ENCODE measurements at places on chromosomes 4 and X. TPM values are rescaled to one million over a fixed set of nuclear protein-coding genes. Genes with fewer than 3 reads are reported as not detected.

GSX2 gene
- not detected for polyA plus RNA-seq

MAGEA12 gene
- polyA plus RNA-seq, result 0.03 TPM

CENPE gene
- polyA plus RNA-seq, result 1.5 TPM

VCX3B gene
- not detected for polyA plus RNA-seq

DTHD1 gene
- polyA plus RNA-seq, result 0.24 TPM

PRDM8 gene
- 0.99 TPM for polyA plus RNA-seq

MAGEA11 gene
- polyA plus RNA-seq, result 0.07 TPM

PIGA gene
- 7.0 TPM for polyA plus RNA-seq

BBS12 gene
- 1.4 TPM for polyA plus RNA-seq

FGFBP1 gene
- 0.08 TPM for polyA plus RNA-seq

SSX3 gene
- not detected for polyA plus RNA-seq

DNA sequence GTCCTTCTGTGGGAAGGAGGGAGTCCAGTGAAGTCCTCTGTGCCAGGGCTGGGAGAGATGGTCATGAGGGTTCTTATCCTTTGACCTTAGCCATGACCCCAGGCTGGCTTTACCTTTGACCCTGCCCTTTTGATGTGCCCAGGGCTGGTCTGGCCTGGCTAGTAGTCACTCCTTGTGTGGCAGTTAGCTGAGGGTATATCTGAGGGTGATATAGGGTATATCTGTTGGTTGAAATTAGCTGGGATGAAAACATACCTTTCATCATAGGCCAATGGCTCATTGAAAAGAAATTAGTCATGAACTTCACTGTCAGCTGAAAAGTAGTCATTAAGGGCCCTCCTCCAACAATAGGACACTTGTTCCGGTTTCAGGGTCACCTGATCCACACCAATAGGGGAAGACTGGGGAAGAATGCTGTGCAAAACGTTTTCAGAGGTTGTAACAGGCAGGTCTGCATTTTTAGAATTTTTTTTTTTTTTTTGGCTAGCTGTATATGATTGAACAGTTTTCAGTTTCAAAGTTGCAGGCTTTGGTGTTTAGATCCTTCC lies 74.6 kb upstream of the STOX2 start:
- peaks cover 3% of the 10 kb centered on the region for H3K4me1 ChIP-seq
- DNase-seq, result no peak
- no peak overlapping the region for H3K4me3 ChIP-seq
- peak overlapping the region; percentile 76 for H3K27ac ChIP-seq
- H3K27me3 ChIP-seq, result no peaks in the 10 kb centered on the region
- no peaks in the 10 kb centered on the region for H3K36me3 ChIP-seq

DNA sequence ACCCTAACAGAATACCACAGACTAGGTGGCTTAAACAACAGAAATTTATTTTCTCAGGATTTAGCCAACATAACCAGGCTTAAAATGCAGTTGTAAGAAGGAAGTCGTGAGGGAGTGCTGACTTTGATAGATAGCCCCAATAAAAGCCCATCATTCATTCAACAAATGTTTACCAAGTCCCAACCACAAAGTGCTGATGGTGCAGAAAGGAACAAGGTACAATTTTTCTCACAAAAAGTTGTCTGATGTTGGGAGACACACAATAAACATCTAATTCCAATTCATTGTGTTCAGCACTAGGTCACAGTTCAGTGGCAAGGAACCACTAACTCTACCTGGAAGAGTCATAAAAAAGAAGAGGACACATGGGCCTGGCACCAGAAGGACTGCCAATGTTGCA lies 42.2 kb downstream of the AKAP4 start:
- no peak overlapping the region for H3K4me3 ChIP-seq
- H3K27me3 ChIP-seq, result peaks cover 6% of the 10 kb centered on the region
- H3K36me3 ChIP-seq, result no peaks in the 10 kb centered on the region
- H3K4me1 ChIP-seq, result no peaks in the 10 kb centered on the region

- DNase-seq, result no peak
- no peaks in the 10 kb centered on the region for H3K36me3 ChIP-seq
- H3K27me3 ChIP-seq, result no peaks in the 10 kb centered on the region
- H3K4me3 ChIP-seq, result no peak overlapping the region
- H3K27ac ChIP-seq, result no peak overlapping the region
These were observed 17.5 kb downstream of the MTMR8 start for GRCh38 chrX:64377753-64378152.

- no peak overlapping the region for H3K27ac ChIP-seq
- no peak overlapping the region for H3K4me3 ChIP-seq
- no peaks in the 10 kb centered on the region for H3K36me3 ChIP-seq
- DNase-seq, result no peak
- H3K4me1 ChIP-seq, result no peaks in the 10 kb centered on the region
These were observed 109.5 kb downstream of the DDX60 start for GRCh38 chr4:168208957-168209614.

DNA sequence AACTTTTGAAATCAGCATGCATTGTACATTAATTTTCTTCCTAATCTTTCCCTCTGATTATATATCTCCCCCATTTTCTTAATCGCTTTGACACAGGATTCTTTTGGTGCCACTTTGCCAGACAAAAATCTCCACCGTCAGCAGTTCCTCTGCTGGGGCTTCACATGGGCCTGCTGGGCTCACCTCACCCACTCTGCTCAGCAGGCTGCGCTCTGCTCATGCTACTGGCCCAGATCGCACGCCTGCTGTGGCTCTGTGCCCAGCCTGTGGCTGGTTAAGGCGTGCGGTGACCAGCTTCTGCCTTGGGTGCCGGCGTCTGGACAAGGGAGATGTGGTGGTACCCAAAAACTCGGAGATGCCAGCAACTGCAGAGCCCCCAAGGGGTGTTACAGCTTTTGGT lies 31.1 kb downstream of the UCHL1 start:
- no peaks in the 10 kb centered on the region for H3K4me1 ChIP-seq
- H3K27me3 ChIP-seq, result no peaks in the 10 kb centered on the region

- H3K4me1 ChIP-seq, result no peaks in the 10 kb centered on the region
- DNase-seq, result no peak
- H3K4me3 ChIP-seq, result no peak overlapping the region
- no peak overlapping the region for H3K27ac ChIP-seq
- no peaks in the 10 kb centered on the region for H3K36me3 ChIP-seq
These were observed 81.2 kb downstream of the SPCS3 start for GRCh38 chr4:176400816-176401461.

- H3K27me3 ChIP-seq, result no peaks in the 10 kb centered on the region
- no peaks in the 10 kb centered on the region for H3K4me1 ChIP-seq
- DNase-seq, result no peak
These were observed 24.2 kb upstream of the PGRMC2 start for GRCh38 chr4:128311659-128312403.

DNA sequence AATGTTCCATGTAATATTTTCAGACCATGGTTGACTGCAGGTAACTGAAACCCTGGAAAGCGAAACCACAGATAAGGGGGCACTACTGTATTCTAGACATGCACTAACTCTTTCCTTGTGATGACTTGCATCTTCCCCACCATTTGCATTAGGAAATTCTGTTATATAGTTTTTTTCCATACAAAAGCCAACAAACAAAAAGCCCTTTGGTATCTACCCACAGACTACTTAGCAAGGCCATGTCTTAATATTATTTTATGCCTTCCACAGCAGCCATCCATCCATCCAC lies 23.5 kb downstream of the OCIAD1 start:
- H3K36me3 ChIP-seq, result peaks cover 64% of the 10 kb centered on the region
- no peaks in the 10 kb centered on the region for H3K4me1 ChIP-seq
- H3K27me3 ChIP-seq, result no peaks in the 10 kb centered on the region
- DNase-seq, result no peak
- H3K27ac ChIP-seq, result no peak overlapping the region
- no peak overlapping the region for H3K4me3 ChIP-seq

- H3K4me1 ChIP-seq, result peaks cover 43% of the 10 kb centered on the region
- no peak overlapping the region for H3K4me3 ChIP-seq
- H3K27ac ChIP-seq, result peak overlapping the region; percentile 40
- no peaks in the 10 kb centered on the region for H3K36me3 ChIP-seq
- no peaks in the 10 kb centered on the region for H3K27me3 ChIP-seq
- DNase-seq, result no peak
These were observed 192.5 kb downstream of the MAML3 start for GRCh38 chr4:139961344-139961946.

DNA sequence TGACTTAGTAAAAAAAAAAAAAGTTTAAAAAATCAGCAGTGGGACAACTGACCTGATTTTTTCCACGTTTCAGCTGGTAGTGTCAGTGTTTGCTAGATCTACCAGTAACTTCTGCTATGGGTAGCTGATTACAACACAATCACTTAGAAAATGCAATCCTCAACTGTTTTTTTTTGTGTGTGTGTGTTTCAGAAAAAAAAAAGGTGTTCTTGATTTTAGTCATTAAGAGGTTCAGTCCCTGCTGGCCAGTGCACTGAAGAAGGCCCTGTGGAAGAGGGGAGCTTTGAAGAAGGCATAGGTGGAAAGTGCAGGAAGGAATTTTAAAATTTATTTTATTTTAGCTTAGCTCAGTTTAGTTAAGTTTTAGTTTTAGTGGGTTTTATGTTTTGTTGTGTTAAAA lies 46.9 kb downstream of the SH2D1A start:
- no peak for DNase-seq
- H3K4me3 ChIP-seq, result no peak overlapping the region
- no peaks in the 10 kb centered on the region for H3K27me3 ChIP-seq
- no peaks in the 10 kb centered on the region for H3K36me3 ChIP-seq
- H3K27ac ChIP-seq, result no peak overlapping the region

GRCh38 chr4:91057871-91058270 lies 930.7 kb downstream of the CCSER1 start:
- H3K4me1 ChIP-seq, result no peaks in the 10 kb centered on the region
- no peaks in the 10 kb centered on the region for H3K27me3 ChIP-seq
- no peak overlapping the region for H3K4me3 ChIP-seq
- H3K36me3 ChIP-seq, result no peaks in the 10 kb centered on the region
- DNase-seq, result no peak

GRCh38 chr4:85707611-85708010 lies 232.7 kb downstream of the ARHGAP24 start:
- no peaks in the 10 kb centered on the region for H3K36me3 ChIP-seq
- DNase-seq, result no peak
- H3K4me1 ChIP-seq, result no peaks in the 10 kb centered on the region
- H3K27me3 ChIP-seq, result no peaks in the 10 kb centered on the region
- peak overlapping the region; percentile 81 for H3K27ac ChIP-seq

DNA sequence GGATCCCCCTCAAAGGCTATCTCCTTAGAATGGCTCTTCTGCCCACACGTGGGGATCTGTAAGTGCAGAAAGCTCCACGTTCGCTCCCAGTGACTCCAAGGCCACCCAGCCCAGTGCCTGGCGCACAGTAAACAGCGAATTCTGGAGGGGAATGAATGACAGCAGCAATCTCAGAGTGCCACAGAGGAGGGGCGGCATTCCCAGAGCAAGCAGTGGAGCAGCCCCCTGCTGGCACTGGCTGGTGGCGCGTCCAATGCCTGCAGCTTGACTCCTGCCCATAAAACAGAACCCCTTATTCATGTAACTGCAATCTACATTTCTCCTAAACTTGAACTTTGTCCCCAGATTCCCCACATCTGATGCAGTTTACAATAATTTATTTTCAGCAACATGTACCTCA lies 6.9 kb upstream of the HELT start:
- no peak overlapping the region for H3K27ac ChIP-seq
- H3K27me3 ChIP-seq, result peaks cover 87% of the 10 kb centered on the region
- no peaks in the 10 kb centered on the region for H3K4me1 ChIP-seq
- no peak for DNase-seq
- H3K36me3 ChIP-seq, result no peaks in the 10 kb centered on the region

DNA sequence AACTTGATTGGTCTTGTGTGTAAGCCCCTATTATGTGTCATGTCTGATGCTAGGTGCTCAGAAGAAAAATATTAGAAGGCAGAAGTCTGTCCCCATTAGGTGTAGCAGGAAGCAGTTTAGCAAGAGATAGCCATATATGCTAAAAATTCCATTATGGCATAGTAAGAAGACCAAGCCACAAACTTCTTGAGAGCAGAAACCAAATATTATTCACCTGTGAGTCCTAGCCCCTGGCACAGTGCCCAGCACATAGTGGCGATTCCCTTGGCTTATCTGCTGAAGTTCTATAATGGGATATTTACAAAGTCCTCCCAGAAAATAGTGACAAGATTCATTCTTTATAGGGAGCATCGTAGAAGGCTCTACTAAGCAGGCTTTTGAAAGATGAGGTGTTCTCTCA lies 174.4 kb downstream of the RAB28 start:
- no peak overlapping the region for H3K27ac ChIP-seq
- H3K4me1 ChIP-seq, result no peaks in the 10 kb centered on the region
- no peak for DNase-seq
- no peak overlapping the region for H3K4me3 ChIP-seq
- H3K36me3 ChIP-seq, result no peaks in the 10 kb centered on the region

DNA sequence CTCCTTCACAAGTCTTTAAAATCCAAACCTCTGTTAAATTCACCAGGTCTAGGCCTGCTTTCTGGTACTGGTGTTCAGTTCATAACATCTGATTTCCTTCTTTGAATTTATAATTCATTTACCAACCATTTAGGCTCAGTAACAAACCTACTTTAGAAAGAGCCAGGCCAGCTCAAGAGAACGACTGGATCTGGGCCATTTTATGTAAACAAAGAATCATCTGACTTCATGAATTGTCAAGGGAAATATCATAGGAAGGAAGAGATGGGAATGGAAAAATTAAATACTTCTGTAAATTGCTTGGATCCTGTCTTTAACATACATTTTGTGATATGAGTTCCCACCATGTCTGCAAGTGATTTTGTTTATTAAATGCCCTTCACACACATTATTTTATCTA lies 36.5 kb downstream of the DCHS2 start:
- no peak overlapping the region for H3K4me3 ChIP-seq
- H3K36me3 ChIP-seq, result no peaks in the 10 kb centered on the region
- no peaks in the 10 kb centered on the region for H3K27me3 ChIP-seq
- no peak for DNase-seq

DNA sequence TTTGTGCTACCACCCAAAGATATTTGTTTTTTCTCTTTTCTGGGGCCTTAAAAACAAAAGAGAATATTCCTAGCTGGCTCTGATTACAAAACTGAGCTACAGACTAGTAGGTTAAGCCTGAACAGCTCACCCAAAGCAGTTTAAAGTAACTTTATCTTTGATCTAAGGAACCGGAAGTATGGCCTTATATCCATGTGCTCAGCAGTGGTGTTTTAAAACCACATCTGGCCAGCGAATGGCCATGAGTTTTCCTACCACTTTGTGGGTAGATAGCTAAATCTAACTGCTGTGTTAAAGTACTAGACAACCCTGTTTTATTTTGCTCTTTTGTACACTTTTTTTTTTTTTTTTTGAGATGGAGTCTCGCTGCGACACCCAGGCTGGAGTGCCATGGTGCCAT lies 24.6 kb downstream of the ADGRG4 start:
- no peak overlapping the region for H3K4me3 ChIP-seq
- H3K27me3 ChIP-seq, result no peaks in the 10 kb centered on the region
- no peaks in the 10 kb centered on the region for H3K4me1 ChIP-seq
- no peaks in the 10 kb centered on the region for H3K36me3 ChIP-seq
- no peak overlapping the region for H3K27ac ChIP-seq

- no peak overlapping the region for H3K4me3 ChIP-seq
- H3K27ac ChIP-seq, result no peak overlapping the region
- no peak for DNase-seq
- no peaks in the 10 kb centered on the region for H3K36me3 ChIP-seq
- H3K4me1 ChIP-seq, result no peaks in the 10 kb centered on the region
These were observed 1155.3 kb downstream of the FSTL5 start for GRCh38 chr4:161008527-161008926.

GRCh38 chr4:152028131-152028530 lies 267.3 kb upstream of the GATB start:
- no peaks in the 10 kb centered on the region for H3K4me1 ChIP-seq
- H3K27ac ChIP-seq, result no peak overlapping the region
- no peak overlapping the region for H3K4me3 ChIP-seq
- no peaks in the 10 kb centered on the region for H3K36me3 ChIP-seq

- no peaks in the 10 kb centered on the region for H3K27me3 ChIP-seq
- H3K4me1 ChIP-seq, result no peaks in the 10 kb centered on the region
- H3K4me3 ChIP-seq, result no peak overlapping the region
- no peaks in the 10 kb centered on the region for H3K36me3 ChIP-seq
- DNase-seq, result no peak
These were observed 30.9 kb upstream of the TENM3 start for GRCh38 chr4:182212211-182212761.

All from spleen (tissue), 13 donors.